M059J (cell line): ENCODE measurements at places on chromosomes 4 and X. TPM values are rescaled to one million over a fixed set of nuclear protein-coding genes. Genes with fewer than 3 reads are reported as not detected.

GRCh38 chrX:154061801-154062200, 35.7 kb downstream of the MECP2 start:
- no peak for DNase-seq

The UBQLN2 gene
- total RNA-seq, result 16.0 and 31.9 TPM in 2 replicates

DNA sequence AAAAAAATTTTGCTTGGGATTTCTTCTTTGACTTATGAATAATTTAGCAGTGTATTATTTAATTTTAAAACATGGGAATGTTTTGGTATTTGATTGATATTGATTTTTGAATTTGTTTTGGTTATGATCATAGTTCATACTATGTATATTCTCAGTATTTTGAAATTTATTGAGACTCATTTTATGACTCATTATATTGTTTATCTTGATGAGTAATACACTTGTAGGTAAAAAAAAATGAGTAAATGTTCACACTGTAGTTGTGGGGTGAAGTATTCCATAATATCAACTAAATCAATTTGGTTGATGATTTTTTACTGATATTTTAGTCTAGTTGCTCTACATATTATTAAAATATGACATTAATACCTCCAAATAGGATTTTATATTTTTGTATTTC, 1142.2 kb downstream of the ADGRL3 start:
- no peak for DNase-seq

The CDKL2 gene
- 0.05 and 0.15 TPM in 2 replicates for total RNA-seq

- DNase-seq, result no peak
Observed at GRCh38 chr4:24765376-24765988, 29.9 kb upstream of the SOD3 start.
